ENCODE measurements at places on chromosomes 5 and 9.

DNA sequence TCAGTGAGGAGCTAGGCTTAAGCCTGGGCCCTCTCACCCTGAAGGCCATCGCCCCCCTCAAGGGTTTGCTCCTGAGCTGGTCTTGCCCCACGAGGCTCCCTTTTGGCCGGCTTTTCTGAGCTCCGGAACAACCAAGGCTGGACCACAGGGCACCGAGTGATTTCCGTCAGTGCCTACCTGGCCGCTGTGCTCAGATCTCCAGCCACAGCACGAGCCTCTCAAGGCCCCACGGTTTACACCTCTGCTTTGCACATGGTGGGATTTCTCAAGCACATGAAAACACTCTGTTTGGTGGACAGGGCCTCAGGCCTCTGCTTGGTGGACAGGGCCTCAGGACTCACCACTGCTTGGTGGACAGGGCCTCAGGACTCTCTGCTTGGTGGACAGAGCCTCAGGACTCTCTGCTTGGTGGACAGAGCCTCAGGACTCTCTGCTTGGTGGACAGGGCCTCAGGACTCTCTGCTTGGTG is 15.8 kb downstream of the CLPTM1L start:
- DNase-seq, result no peak

DNA sequence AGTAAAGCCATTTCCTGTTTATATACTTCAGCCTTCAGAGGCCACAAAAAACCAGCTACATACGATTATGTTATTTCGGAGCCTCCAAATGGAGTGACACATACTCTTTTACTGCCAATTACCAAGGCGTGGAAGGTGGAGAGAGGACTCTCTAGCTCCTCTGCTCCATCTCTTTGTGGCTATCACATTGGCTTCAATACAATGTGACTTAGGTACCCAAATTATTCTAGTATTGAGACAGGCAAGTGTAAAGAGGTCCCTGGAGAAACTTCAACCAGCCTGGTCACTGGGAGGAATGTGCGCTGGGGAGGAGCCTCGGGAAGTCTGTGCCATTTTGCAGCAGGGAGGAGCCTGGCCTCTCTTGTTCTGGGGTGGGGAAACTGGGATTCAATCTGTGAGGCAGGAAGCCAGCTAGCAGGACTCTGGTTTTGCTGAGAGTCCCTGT is 85.8 kb upstream of the TAS2R1 start:
- no peak for DNase-seq

DNA sequence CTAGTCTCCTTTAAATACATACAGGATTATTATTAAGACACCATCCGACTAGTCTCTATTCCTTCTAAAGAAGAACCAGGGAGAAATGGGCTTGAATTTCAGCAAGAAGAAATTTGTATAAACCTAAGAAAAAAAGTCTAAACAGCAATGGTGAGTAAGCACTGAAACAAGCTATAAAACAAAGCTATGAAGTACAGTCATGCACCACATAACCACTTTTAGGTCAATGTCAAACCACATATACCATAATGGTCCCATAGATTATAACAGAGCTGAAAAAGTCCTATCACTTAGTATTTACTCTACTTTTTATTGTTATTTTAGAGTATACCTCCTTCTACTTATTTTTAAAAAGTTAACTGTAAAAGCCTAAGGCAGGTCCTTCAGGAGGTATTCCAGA is 102.0 kb upstream of the NFIB start:
- DNase-seq, result no peak

DNA sequence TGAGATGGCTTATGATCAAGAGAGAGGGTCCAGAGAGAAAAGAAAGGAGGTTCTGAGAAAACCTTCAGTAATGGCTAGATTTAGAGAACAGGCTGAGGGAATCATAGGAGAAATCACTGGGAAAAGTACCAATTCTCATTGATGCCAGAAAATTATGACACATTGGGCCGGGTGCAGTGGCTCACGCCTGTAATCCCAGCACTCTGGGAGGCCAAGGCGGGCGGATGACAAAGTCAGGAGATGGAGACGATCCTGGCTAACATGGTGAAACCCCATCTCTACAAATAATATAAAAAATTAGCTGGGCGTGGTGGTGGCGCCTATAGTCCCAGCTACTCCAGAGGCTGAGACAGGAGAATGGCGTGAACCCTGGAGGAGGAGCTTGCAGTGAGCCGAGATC is 29.5 kb upstream of the PLIN2 start:
- DNase-seq, result no peak

GRCh38 chr9:137236936-137237421 is 4.1 kb upstream of the TUBB4B start:
- DNase-seq, result no peak

- DNase-seq, result no peak
These were observed 54.4 kb downstream of the GNAQ start for GRCh38 chr9:77977210-77977611.

GRCh38 chr9:131562032-131562959 is 17.0 kb downstream of the PRRT1B start:
- DNase-seq, result no peak

DNA sequence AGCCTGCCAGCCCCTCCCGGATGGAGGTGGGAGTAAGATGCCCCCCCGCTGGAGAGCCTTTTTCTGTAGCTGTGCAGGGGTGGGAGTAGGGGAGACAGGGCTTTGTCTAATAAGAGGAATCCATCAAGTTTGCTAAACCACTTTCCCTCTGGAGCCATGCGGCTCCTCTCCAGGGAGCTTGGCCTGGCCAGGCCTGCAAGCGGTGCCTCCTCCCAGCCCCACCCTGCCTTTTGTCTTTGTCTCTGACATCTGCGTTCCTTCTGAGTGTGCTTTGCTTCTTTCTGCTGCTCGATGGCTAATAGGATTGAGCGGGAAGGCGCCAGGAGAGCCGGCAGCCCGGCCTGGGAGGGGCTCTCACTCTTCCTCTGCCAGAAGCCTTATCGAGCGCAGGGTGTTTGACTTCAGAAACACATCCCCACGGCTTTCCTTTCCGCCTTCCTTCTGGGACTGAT is 26.7 kb upstream of the FCN1 start:
- DNase-seq, result no peak

GRCh38 chr9:34572628-34573027 is 16.9 kb downstream of the CNTFR start:
- no peak for DNase-seq

GRCh38 chr5:33840927-33841547 is 50.8 kb downstream of the ADAMTS12 start:
- DNase-seq, result no peak

GRCh38 chr9:92181296-92181695 is 66.1 kb upstream of the SPTLC1 start:
- DNase-seq, result no peak
